ENCODE measurements at places on chromosomes 3 and 15.

DNA sequence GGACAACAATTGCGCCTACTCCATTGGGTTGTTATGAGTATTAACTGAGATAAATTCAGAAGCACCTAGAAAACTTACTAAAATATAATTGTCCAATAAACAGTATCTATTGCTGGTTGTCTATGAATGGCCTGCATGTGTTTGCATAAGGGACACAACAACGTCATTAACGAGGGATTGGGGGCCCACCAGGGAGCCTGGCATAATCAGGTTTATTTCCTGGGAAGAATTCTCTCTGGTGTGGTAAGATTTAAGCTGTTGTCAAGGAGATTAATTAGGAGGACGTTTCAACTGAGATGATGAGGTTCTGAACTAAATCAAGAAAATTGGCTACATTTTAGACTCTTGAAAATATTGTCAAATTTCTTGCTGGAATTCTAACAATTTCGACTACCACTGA, 176.1 kb upstream of the CDIN1 start:
- no peak for DNase-seq

DNA sequence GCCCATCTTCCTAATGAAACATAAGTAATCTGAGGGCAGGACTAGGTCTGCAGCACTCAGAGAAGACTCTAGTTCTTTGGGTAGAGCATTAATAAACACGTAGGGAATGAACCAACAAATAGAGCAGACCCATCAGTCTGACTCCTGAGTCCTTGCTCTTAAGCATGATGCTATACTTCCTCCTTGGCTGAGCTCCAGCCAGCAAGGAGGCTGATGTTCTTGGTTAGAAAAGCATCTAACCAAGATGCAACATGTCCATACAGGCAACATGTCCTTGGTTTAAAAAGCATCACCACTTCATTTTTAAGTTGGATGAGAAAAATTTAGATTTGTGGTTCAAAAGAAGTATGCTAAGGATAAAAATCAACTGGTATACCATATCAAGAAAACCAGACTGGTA, 8.5 kb upstream of the MYH15 start:
- peak; percentile 26 for DNase-seq

DNA sequence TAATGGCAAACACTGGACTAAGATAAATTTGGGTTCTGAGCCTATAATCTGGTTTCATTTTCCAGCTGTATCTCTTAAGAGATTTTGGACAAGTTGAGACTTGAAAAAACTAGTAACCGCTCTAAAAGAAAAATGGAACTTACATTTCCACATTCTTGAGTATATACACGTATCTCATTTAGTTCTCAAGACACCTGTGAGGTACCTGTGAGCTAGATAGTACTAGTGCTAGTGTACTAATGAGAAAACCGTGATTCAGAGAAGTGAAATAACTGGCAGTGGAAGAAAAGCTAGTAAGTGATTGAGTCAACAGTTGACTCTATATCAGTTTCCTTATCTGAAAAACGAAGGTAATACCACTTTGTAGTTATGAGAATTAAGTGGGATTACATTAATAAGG, 62.2 kb upstream of the PAQR5 start:
- DNase-seq: no peak

DNA sequence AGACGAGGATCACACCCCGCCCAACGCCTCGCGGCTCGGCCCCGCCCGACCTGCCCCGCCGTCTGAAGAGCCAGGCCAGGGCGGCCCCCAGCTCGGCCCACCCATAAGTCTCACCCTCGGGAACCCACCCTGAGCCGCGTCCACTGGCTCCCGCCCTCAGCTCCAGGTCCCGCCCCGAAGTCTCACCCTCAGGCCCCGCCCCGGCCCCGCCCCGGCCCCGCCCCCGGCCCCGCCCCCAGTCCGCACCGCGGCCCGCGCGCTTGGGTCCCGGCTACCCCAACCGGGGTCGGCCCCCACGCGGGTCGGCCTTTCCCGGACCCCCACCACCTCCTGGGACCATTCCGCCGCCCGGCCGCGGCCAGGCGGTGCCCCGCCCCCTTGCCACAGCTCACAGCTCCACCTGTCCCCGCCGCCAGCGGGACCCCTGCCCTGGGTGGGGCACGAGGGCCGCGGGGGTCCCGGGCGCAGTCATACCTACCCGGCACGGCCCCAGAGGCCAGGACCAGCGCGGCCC, 489 bp downstream of the CSPG5 start:
- DNase-seq: no peak

- DNase-seq: no peak
These were observed 25.4 kb downstream of the COMMD2 start for GRCh38 chr3:149726716-149727407.

All from kidney tubule cell (primary cell).